Endodermal cell (in vitro differentiated cells): ENCODE measurements at places on chromosomes 3 and 15. TPM values are rescaled to one million over a fixed set of nuclear protein-coding genes. Genes with fewer than 3 reads are reported as not detected.

- no peak for DNase-seq
Measured at GRCh38 chr3:11072631-11073030, 80.1 kb downstream of the SLC6A1 start.

GRCh38 chr3:126113733-126114442 lies 30.0 kb upstream of the SLC41A3 start:
- DNase-seq: peak; percentile 81

Gene AGBL1
- total RNA-seq: 0.07 and 0.14 TPM in 2 replicates

GRCh38 chr3:182808041-182808770 lies 14.9 kb downstream of the ATP11B start:
- no peak for DNase-seq

- DNase-seq: no peak
Measured at GRCh38 chr3:17800232-17800631, 57.8 kb upstream of the TBC1D5 start.

Gene SPINT1
- 140 and 141 TPM in 2 replicates for total RNA-seq

Gene KIF15
- 11.8 to 24.9 TPM (median 20.4 TPM) in 3 replicates for total RNA-seq

DNA sequence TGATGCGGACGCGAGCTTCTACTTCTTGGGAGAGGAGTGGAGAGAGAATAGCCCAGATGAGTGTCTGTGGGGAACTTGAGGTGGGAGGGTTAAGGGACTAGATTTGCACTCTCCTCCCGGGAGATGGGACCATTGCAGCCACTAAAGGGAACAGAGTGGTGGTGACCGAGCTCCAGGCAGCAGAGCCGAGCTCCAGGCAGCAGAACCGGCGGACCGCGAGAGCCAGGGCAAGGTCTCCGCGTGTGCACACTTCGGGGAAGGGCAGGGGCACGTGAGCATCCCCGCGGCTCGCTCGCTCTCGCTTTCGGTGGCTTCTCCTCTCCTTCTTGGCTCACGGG lies 1.1 kb downstream of the IGDCC3 start:
- DNase-seq: no peak

GRCh38 chr3:39192490-39193092 lies at the start of gene XIRP1:
Gene XIRP1 (minus strand): TSS chr3:39192595. CDS start chr3:39189445, 3,150 bp downstream.
- DNase-seq: peak; percentile 35

DNA sequence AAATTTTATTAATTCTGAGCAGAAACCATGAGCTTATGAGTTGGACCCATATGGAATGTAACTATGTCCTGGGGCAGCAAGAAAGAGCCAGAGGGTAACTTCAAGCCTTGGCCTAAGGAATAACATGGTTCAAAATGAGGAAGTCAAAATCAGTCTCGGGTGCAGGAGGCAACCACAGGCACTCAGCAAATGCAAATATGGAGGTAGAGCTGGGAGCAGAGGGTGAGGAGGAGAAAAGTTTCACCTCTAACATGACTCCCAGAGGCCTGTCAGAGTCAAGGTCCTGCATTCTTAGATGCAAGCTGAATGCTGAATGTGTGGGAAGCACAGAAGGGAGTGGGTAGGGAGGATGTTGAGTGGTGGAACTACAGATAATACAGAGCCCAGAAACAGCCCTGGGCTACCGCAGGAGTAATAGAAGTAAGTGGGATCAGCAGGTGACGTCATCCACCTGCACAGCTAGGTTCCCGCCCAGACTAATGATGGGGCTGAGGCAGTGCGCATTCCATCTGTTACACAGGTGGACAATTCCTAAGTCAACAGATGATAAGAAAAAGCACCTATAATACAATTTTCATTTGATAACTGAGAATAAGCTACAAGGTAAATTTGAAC lies 279.8 kb upstream of the ARRDC4 start:
- no peak for DNase-seq

DNA sequence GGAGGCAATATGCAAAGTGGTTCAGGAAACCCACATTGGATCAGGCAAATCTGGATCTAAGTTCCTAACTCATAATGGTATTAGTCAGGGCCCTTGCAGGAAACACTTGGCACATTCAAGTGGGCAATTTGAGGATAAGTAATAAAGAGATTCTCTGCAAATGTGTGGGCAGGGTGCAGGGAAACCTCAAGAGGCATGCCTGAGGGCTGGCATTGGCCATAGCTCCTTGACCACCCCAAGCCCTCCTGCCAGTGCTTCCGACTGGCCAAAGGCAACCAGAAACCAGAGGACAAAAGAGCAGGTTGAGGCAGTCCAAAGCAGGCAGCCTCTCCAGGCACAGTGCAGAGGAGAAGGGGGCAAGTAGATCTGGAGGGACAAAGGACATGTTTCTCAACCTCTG lies 130.8 kb upstream of the SNTN start:
- no peak for DNase-seq

DNA sequence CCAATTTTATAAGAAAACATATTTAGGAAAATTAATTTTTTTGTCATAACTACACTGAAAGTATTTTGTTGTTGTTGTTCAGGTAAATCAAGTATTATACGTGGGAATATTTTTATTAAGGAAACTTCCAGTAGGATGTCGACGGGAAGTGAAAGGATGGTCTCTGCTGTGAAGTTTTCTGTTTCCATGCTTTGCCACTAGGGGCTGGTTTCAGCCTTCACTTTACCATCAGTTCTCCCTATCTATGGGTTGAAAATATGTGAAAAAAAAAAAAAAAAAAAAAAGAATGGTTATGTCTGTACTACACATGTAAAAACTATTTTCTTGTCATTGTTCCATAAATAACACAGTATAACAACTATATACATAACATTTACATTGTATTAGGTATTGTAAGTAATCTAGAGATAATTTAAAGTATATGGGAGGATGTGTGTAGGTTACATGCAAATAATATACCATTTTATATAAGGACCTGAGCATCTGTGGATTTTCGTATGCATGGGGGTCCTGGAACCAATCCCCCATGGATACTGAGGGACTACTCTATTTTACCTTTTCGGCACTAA lies 136.7 kb downstream of the SMAD6 start:
- peak; percentile 67 for DNase-seq

DNA sequence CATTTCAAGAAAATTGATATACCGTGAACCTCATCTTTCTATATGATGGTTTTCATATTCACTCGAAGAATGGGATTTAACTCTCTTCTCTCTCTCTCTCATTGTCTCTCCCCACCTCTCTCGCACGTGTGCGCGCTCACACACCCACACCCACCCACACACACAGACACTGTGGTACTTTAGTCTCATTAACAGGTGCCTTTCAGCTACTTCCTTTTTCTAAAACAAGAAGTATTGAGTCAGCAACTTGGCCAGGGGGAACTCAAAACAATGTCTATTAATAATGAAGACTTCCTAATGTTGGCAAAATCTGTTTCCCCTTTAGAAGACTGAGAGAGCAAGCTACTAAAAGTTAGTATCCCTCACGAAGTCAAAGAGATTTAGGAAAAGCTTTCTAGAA lies 150.7 kb downstream of the TMCO5A start:
- DNase-seq: no peak

- DNase-seq: peak; percentile 33
Measured at GRCh38 chr15:27686369-27686768, 412.7 kb downstream of the OCA2 start.

Gene LINGO1
- total RNA-seq: 19.7 and 23.9 TPM in 2 replicates

- no peak for DNase-seq
Measured at GRCh38 chr3:159788291-159788690, 200.3 kb upstream of the IL12A start.

Gene BCHE
- total RNA-seq: 0.79 TPM in 2 replicates

DNA sequence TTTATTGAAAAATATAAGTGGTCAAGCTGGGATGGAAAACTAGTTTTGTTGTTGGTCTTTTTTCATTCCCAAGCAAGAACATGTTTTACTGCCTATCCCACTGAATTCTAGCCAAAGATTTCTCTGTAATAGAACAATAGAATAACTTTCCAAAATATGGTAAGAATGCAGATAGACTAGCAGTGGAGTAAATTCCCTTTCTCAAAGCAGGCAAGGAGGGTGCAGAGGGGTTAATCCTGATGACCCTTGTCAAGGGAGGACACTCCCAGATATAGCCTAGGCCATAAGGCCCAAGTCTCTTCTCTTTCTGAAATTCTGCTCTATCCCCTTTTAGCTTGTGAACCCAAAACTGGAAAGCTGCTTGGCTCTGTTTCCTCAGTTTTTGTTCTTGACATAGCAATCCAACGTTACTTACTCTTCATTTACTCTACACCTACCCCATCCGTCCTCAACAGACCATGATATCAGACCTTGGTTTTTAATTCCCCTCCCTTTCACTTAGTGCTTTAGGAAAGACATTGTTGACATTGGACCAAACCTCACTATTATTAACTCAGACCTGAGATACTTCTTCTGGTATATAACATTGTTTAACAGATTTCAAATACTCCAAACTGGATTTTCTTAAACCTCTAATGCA lies 453.6 kb upstream of the THBS1 start:
- no peak for DNase-seq
